Stimulated activated CD4-positive, alpha-beta T cell treated with anti-CD3 and anti-CD28 coated beads, Interleukin-2, amount 100 ng/mL, for 24 hours (primary cell): ENCODE measurements at places on chromosomes 13 and 19.

DNA sequence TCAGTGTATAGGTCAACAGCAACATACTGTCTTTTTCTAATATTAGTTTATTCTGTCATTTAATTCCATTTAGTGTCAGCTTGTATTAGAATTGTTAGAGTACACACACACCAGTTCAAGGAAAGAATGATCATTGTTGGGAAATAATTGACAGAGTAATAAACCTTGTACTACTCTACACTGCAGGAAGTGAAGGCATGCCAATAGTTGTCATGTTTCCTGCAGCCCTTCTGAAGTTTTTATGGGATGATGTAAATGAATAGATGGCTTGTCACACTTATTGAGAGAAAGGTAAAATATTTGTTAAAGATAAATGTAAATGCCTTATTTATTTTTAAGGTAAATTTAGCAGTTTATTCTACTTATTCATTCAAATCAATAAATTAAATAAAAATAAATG lies 306.9 kb upstream of the KLHL1 start:
- DNase-seq = no peak

DNA sequence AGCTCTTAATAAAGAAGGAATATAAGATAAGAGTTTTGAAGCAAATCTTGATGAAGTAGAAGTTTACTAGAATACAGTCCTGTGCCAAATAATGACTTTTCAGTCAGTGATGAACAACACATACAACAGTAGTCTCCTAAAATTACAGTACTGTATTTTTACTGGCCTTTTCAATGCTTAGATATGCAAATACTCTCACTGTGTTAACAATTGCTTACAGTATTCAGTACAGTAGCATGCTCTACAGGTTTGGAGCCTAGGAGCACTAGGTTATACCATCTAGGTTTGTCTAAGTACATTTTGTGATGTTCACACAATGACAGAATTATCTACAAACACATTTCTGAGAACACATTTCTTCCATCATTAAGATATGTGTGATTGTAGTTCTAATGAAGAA lies 316.7 kb upstream of the KLHL1 start:
- no peak for DNase-seq

- DNase-seq = no peak
Measured at GRCh38 chr13:107864543-107865317, 350.6 kb downstream of the LIG4 start.

DNA sequence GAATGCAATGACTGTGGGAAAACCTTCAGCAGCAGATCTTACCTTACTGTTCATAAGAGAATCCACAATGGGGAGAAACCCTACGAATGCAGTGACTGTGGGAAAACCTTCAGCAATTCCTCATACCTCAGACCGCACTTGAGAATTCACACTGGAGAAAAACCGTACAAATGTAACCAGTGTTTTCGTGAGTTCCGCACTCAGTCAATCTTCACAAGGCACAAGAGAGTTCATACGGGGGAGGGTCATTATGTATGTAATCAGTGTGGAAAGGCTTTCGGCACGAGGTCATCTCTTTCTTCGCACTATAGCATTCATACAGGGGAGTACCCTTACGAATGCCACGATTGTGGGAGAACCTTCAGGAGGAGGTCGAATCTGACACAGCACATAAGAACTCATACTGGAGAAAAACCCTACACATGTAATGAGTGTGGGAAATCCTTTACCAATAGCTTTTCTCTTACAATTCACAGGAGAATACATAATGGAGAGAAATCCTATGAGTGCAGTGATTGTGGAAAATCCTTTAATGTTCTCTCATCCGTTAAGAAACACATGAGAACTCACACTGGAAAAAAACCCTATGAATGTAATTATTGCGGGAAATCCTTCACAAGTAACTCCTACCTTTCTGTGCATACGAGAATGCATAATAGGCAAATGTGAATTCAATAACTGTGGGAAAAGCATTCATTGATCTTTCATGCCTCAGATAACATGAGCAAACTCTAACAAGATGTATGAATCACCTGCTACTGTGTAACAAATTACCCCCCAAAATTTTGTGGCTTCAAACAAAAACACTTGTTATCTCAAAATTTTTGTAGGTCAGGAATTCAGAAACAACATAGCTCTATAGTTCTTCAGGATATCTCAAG lies 13.8 kb downstream of the ZNF557 start:
- DNase-seq = no peak

DNA sequence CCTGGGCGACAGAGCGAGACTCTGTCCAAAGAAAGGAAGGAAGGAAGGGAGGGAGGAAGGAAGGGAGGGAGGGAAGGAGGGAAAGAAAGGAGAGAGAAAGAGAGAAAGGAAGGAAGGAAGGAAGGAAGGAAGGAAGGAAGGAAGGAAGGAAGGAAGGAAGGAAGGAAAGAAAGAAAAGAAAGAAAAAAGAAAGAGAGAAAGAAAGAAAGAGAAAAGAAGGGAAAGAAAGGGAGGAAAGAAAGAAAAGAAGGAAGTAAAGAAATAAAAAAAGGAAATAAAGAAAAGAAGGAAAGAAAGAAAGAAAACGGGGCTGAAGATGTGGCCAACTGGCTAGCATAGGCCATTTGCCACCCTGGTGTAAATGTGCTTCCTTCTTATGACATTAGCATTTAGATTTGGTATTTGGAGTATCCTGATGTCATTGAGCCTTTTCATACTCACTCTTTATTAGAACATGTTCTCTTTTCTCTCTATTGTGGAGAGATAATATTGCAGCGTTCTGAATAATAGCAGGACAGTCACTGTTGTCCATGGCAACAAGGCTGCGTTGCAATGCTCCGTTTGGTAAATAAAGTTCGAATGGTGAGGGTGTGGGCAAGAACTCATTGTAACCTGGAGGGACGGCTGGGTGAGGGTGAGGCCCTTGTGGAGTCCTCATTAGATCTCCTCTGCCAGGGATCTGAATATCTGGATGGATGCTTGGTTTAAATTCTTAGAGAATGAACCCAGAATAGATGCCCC lies 173.9 kb upstream of the UBL3 start:
- DNase-seq = no peak

DNA sequence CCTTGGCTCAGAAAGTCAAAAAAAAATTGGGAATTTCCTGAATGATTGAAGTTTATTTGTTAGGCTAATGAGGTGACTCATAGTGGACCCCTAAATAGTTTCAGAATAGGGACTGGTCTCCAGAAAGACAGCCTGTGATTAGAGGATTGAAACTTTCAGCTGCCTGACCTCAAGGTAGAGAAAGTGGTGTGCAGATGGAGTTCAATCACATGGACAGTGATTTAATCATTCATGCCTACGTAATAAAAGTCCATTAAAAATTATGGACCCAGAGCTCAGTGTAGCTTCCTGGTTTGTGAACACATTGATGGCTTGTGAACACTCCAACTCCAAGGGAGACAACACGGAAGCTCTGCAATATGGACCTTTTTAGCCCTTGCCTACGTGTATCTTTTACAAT lies 533.2 kb upstream of the PCDH9 start:
- DNase-seq = no peak

- no peak for DNase-seq
Measured at GRCh38 chr13:29448174-29448573, 147.3 kb downstream of the SLC7A1 start.

DNA sequence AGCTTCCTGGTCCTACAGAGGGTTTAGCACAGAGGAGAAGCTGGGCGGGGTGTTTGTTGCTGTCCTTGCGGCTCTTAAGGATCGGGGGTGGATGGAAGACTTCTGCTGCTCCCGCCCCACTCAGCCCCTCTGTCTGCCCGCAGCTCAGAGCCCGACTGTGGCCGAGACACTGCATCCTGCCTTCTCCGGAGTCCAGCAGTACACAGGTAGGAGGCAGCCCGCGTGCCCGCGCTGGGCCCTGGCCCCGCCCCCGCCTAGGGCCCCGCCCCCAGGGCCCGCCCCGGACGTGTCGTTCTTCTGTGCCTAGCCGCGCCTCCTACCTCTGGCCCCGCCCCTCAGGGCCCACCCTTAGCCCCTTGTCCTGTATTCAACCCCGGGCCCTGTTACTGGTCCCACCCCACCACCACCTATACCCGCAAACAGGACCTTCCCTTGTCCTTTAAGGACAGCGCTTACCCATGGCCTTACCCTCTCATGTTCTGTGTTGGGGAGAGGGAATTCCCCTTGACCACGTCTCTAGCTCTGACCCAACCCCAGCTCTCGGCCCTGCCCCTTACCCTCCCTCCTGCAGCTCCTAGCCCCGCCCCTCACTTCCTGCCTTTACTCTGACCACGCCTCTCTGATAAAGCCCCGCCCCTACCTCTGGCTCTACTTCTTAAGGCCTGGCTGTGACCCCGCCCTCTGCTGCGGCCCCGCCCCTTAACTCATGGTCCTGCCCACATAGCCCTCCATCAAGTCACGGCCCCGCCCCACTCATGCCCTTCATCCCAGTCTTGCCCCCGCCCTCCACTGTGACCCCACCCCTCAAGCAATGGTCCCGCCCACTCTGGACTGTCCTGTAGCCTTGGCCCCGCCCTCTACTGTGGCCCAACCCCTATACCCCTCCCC lies 60.5 kb downstream of the CELF5 start:
- peak; percentile 72 for DNase-seq
